ENCODE measurements at places on chromosomes 7 and 10. TPM values are rescaled to one million over a fixed set of nuclear protein-coding genes. Genes with fewer than 3 reads are reported as not detected.

GRCh38 chr7:126453104-126453503, 799.6 kb downstream of the GRM8 start:
- H3K4me1 ChIP-seq: no peaks in the 10 kb centered on the region
- DNase-seq: no peak

Gene TUBB8
- 0.40 TPM for total RNA-seq

- no peak for DNase-seq
- H3K36me3 ChIP-seq: no peaks in the 10 kb centered on the region
- no peak overlapping the region for H3K27ac ChIP-seq
- H3K4me1 ChIP-seq: no peaks in the 10 kb centered on the region
- no peaks in the 10 kb centered on the region for H3K27me3 ChIP-seq
These were observed 259.4 kb upstream of the CELF2 start for GRCh38 chr10:10758306-10758705.

- H3K4me3 ChIP-seq: no peak overlapping the region
- DNase-seq: no peak
- H3K4me1 ChIP-seq: no peaks in the 10 kb centered on the region
These were observed 112.5 kb downstream of the EPC1 start for GRCh38 chr10:32234471-32234870.

GRCh38 chr7:80772347-80772993, 134.0 kb downstream of the CD36 start:
- H3K27me3 ChIP-seq: no peaks in the 10 kb centered on the region
- no peak for DNase-seq
- H3K4me1 ChIP-seq: no peaks in the 10 kb centered on the region
- no peak overlapping the region for H3K4me3 ChIP-seq
- no peaks in the 10 kb centered on the region for H3K36me3 ChIP-seq

- H3K36me3 ChIP-seq: no peaks in the 10 kb centered on the region
- H3K27me3 ChIP-seq: no peaks in the 10 kb centered on the region
- no peaks in the 10 kb centered on the region for H3K4me1 ChIP-seq
- no peak overlapping the region for H3K4me3 ChIP-seq
These were observed 84.2 kb downstream of the AUTS2 start for GRCh38 chr7:69682518-69682917.

GRCh38 chr7:11573128-11573750, 258.8 kb downstream of the THSD7A start:
- H3K27ac ChIP-seq: no peak overlapping the region
- DNase-seq: no peak
- no peaks in the 10 kb centered on the region for H3K27me3 ChIP-seq
- no peaks in the 10 kb centered on the region for H3K4me1 ChIP-seq
- H3K4me3 ChIP-seq: no peak overlapping the region
- H3K36me3 ChIP-seq: no peaks in the 10 kb centered on the region

DNA sequence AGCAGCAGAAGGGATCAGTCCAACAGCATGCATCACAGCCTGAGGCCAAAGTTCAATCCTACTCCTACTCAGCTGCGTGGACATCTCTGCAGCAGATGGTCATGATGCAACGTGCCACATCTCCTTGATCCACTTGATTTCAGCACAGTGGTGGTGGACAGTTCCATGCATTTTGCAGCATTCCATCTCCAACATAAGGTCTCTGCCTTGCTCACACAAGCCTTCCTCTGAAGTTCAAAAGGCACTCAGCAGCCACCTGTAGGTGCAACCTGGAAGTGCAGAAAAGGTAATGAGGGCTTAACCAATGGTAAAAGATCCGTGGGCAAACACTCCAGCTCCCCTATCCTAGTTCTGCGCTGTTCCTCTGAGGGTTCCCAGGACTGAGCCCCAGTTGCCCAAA, 57.5 kb upstream of the CHCHD3 start:
- DNase-seq: no peak
- H3K27me3 ChIP-seq: no peaks in the 10 kb centered on the region
- H3K4me1 ChIP-seq: no peaks in the 10 kb centered on the region
- H3K36me3 ChIP-seq: no peaks in the 10 kb centered on the region
- no peak overlapping the region for H3K27ac ChIP-seq

DNA sequence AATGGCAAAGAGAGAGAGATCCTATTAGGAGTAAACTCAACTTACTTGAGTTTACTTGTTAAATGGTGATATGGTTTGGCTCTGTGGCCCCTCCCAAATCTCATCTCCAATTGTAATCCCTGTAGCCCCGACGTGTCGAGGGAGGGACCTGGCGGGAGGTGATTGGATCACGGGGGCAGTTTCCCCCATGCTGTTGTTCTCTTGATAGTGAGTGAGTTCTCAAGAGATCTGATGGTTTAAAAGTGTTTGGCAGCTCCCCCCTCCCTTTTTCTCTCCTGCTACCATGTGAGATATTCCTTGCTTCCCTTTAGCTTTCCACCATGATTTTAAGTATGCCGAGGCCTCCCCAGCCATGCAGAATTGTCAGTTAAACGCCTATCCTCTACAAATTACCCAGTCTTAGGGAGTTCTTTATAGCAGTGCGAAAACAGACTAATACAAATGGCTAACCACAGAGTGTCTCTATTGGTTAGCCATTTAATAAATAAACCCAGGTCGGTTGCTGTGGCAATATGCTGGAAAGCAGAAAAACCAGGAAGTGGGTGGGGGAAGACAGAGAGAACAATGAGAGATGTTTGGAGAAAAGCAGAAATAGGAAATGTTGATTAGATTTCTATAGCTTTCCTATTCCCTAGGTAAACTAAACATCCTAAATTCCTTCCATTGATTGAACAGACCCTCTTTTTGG, 3.0 kb upstream of the STMP1 start:
- no peaks in the 10 kb centered on the region for H3K27me3 ChIP-seq
- H3K4me1 ChIP-seq: peaks cover 13% of the 10 kb centered on the region
- no peaks in the 10 kb centered on the region for H3K36me3 ChIP-seq

Gene STYXL1
- 37.9 TPM for total RNA-seq

Measured in thyroid gland (tissue), 4 donors.